Hepatocyte (in vitro differentiated cells): ENCODE measurements at places on chromosomes 3 and 15. TPM values are rescaled to one million over a fixed set of nuclear protein-coding genes. Genes with fewer than 3 reads are reported as not detected.
A peak's percentile ranks its signal among the peaks of the same experiment; 100 is the strongest.

- no peak overlapping the region for H3K4me3 ChIP-seq
- H3K27ac ChIP-seq = no peak overlapping the region
- H3K36me3 ChIP-seq = no peaks in the 10 kb centered on the region
- peaks cover 19% of the 10 kb centered on the region for H3K27me3 ChIP-seq
Measured at GRCh38 chr15:85858586-85859375, 64.1 kb upstream of the KLHL25 start.

GRCh38 chr3:158313338-158313927, 203.5 kb downstream of the RSRC1 start:
- no peaks in the 10 kb centered on the region for H3K27me3 ChIP-seq
- peak; percentile 43 for DNase-seq
- no peaks in the 10 kb centered on the region for H3K4me1 ChIP-seq
- H3K27ac ChIP-seq = no peak overlapping the region

Gene EFCC1
- 0.23 and 0.76 TPM in 2 replicates for total RNA-seq

Gene NEK10
- total RNA-seq = 2.0 and 2.3 TPM in 2 replicates

Gene TXNRD3
- 11.1 and 13.1 TPM in 2 replicates for total RNA-seq

Gene KBTBD13
- total RNA-seq = not detected in 2 replicates

- no peaks in the 10 kb centered on the region for H3K27me3 ChIP-seq
- no peaks in the 10 kb centered on the region for H3K36me3 ChIP-seq
- H3K27ac ChIP-seq = peak overlapping the region; percentile 14
- no peak overlapping the region for H3K4me3 ChIP-seq
- H3K4me1 ChIP-seq = no peaks in the 10 kb centered on the region
Measured at GRCh38 chr15:27679731-27680471, 419.2 kb downstream of the OCA2 start.

Gene EHHADH
- 22.0 and 43.8 TPM in 2 replicates for total RNA-seq

- H3K4me1 ChIP-seq = no peaks in the 10 kb centered on the region
- DNase-seq = no peak
- H3K4me3 ChIP-seq = no peak overlapping the region
- H3K27me3 ChIP-seq = no peaks in the 10 kb centered on the region
Measured at GRCh38 chr3:172648747-172649146, 62.1 kb downstream of the NCEH1 start.

DNA sequence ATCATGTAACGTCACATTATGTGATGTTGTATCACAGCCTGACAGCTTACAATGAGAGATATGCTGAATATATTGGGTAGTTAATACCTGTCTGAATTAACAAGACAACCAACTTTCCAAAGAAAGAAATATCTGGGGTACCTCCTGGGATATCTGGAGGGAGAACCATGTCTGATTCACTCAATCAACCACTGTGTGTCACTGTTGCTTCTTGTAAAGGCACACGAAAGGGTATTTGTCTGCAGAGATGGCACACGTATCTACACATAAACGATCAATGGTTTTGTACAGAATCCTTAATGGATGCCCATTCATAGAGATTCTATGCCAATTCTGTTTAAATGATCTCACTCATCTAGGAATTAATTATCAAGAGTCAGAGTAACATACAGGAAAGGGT, 252.1 kb upstream of the TMCO5A start:
- no peak overlapping the region for H3K4me3 ChIP-seq
- H3K36me3 ChIP-seq = no peaks in the 10 kb centered on the region
- no peak for DNase-seq

GRCh38 chr15:50753463-50753862, 12.0 kb downstream of the SPPL2A start:
- H3K36me3 ChIP-seq = no peaks in the 10 kb centered on the region
- H3K4me3 ChIP-seq = no peak overlapping the region
- no peaks in the 10 kb centered on the region for H3K27me3 ChIP-seq
- no peaks in the 10 kb centered on the region for H3K4me1 ChIP-seq

DNA sequence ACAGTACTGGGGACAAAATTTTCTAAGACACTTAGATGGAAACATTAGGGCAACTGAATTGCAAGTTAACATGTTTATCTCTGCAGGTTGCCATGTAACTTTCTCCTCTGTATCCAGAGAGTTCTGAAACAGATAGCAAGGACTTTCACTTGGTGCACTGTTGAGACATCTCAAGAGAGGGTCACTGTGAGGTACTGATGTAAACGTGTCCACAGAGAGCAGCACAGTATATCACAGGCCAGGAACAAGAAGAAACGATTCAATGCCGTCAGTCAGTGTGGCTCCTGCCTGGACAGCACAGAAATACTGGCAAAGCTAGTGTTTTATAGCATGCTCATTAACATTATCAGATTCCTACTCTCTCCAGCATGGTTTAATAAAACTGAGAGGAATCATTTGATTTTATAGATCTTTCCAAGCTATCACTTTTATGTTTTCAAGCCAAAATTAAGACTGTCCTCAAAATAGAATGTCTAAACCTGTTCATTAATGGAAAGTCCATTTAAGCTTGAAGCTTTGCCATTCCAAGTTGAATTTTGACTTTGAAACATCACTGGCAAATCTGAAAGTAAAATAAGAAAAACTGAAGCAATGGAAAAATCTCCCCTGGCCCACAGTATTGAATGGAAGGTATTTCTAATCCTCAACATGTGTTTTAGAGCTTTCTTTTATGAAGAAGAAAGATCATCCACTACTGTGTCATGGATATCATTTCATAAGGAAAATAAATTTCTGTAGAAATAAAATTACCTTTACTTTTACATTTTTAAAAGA, 102.7 kb downstream of the IMPG2 start:
- no peak overlapping the region for H3K4me3 ChIP-seq
- no peaks in the 10 kb centered on the region for H3K4me1 ChIP-seq
- H3K27me3 ChIP-seq = no peaks in the 10 kb centered on the region
- no peaks in the 10 kb centered on the region for H3K36me3 ChIP-seq
- DNase-seq = no peak

- no peaks in the 10 kb centered on the region for H3K36me3 ChIP-seq
- no peak for DNase-seq
- no peak overlapping the region for H3K4me3 ChIP-seq
- peaks cover 31% of the 10 kb centered on the region for H3K27me3 ChIP-seq
- no peak overlapping the region for H3K27ac ChIP-seq
- H3K4me1 ChIP-seq = peaks cover 16% of the 10 kb centered on the region
Measured at GRCh38 chr15:28101201-28101600, 2.1 kb upstream of the OCA2 start.

GRCh38 chr15:100601163-100601562, 821 bp downstream of the LINS1 start:
- H3K36me3 ChIP-seq = no peaks in the 10 kb centered on the region
- no peaks in the 10 kb centered on the region for H3K27me3 ChIP-seq
- peak; percentile 28 for DNase-seq
- H3K27ac ChIP-seq = peak overlapping the region; percentile 53
- peak overlapping the region; percentile 53 for H3K4me3 ChIP-seq
- peaks cover 7% of the 10 kb centered on the region for H3K4me1 ChIP-seq

- H3K27ac ChIP-seq = no peak overlapping the region
- H3K4me3 ChIP-seq = no peak overlapping the region
- H3K36me3 ChIP-seq = no peaks in the 10 kb centered on the region
- H3K4me1 ChIP-seq = peaks cover 9% of the 10 kb centered on the region
Measured at GRCh38 chr3:56966104-56966503, 94.4 kb upstream of the SPATA12 start.

Gene ZNF662
- total RNA-seq = 0.07 TPM in 1 of 2 replicates, not detected in the other

- H3K27me3 ChIP-seq = no peaks in the 10 kb centered on the region
- peak; percentile 37 for DNase-seq
- H3K4me1 ChIP-seq = peaks cover 26% of the 10 kb centered on the region
- H3K36me3 ChIP-seq = no peaks in the 10 kb centered on the region
- no peak overlapping the region for H3K4me3 ChIP-seq
- peak overlapping the region; percentile 78 for H3K27ac ChIP-seq
Measured at GRCh38 chr3:56810577-56811545, 9.1 kb upstream of the ARHGEF3 start.

Gene CCR9
- 0.20 and 0.44 TPM in 2 replicates for total RNA-seq

GRCh38 chr3:141063831-141064230, 12.7 kb downstream of the SPSB4 start:
- no peak for DNase-seq
- no peak overlapping the region for H3K27ac ChIP-seq
- H3K36me3 ChIP-seq = no peaks in the 10 kb centered on the region
- H3K4me3 ChIP-seq = no peak overlapping the region
- H3K4me1 ChIP-seq = no peaks in the 10 kb centered on the region

Gene MAP1A
- total RNA-seq = 6.7 and 9.5 TPM in 2 replicates

GRCh38 chr3:158488670-158489069, 82.3 kb upstream of the MLF1 start:
- DNase-seq = no peak
- no peak overlapping the region for H3K27ac ChIP-seq
- H3K4me1 ChIP-seq = no peaks in the 10 kb centered on the region

- no peaks in the 10 kb centered on the region for H3K36me3 ChIP-seq
- peaks cover 12% of the 10 kb centered on the region for H3K4me1 ChIP-seq
- peaks cover 37% of the 10 kb centered on the region for H3K27me3 ChIP-seq
- H3K4me3 ChIP-seq = peak overlapping the region; percentile 40
Measured at GRCh38 chr15:62068071-62068809, 1.5 kb downstream of the C2CD4A start.

Gene EFCAB12
- 0.20 and 0.44 TPM in 2 replicates for total RNA-seq

Gene RABL3
- total RNA-seq = 12.7 and 21.4 TPM in 2 replicates
